ENCODE measurements at places on chromosomes 4 and X.

DNA sequence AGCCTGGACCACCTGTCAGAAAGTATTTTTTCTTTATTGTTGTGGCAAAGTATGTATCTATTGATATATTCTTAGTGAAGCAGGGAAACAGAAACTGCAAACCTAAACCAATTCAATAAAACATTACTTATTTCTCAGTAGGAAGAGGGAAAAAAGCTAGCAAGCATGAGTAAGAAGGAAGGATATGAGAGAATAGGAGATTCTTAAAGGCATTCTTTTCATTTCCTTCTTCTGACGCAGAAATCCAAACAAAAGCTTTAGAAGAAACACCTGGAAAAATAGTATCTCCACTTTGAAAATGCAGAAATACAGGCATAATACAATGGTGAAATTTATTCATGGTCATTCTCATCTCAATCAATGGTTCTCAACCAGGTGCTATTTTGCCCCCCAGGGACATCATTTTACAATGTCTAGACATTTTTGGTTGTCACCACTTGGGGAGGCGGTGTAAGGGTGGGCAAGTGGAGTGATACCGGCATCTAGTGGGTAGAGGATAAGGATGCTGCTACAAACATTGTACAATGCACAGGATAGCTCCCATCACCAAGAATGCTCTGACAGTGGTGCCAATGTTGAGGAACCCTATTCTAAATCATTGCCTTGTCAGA is 21.7 kb upstream of the ATXN3L start:
- DNase-seq: no peak

GRCh38 chrX:153305972-153306371 is 15.6 kb downstream of the PNMA6F start:
- no peak for DNase-seq

- DNase-seq: no peak
Observed at GRCh38 chr4:159178151-159178546, 75.3 kb downstream of the RAPGEF2 start.

GRCh38 chrX:133171962-133172708 is 46.0 kb downstream of the TFDP3 start:
- no peak for DNase-seq

GRCh38 chr4:85459736-85460135 is 15.2 kb upstream of the ARHGAP24 start:
- DNase-seq: no peak

Data from GM19239 (cell line).